Neuronal stem cell (in vitro differentiated cells): ENCODE measurements at places on chromosomes 6 and 20.

DNA sequence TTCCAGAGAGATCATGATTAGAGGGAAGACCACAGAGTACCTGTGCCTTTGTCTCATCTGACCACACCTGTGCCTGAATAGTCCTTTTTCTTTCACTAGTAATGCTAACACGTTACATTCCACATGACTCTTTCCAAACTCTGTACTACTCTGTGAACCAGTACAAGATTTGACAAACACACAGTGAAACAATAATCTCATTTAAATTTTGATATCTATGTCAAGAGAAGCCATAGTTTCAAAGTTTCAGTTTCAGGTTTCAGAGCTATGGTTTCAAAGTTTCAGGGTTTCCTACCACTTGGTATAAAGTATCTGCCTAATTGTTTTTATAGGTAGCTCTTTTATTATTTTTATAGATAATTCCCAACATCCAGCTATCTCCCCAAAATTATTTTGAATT is 62.0 kb upstream of the PHACTR2 start:
- no peaks in the 10 kb centered on the region for H3K36me3 ChIP-seq
- peaks cover 2% of the 10 kb centered on the region for H3K4me1 ChIP-seq
- no peak for DNase-seq
- H3K27ac ChIP-seq, result no peak overlapping the region
- H3K4me3 ChIP-seq, result no peak overlapping the region

GRCh38 chr6:160513836-160514235 is 150.2 kb downstream of the LPA start:
- no peaks in the 10 kb centered on the region for H3K27me3 ChIP-seq
- no peaks in the 10 kb centered on the region for H3K4me1 ChIP-seq
- no peak for DNase-seq
- H3K27ac ChIP-seq, result no peak overlapping the region
- no peak overlapping the region for H3K4me3 ChIP-seq

- no peak for DNase-seq
- no peak overlapping the region for H3K4me3 ChIP-seq
- no peaks in the 10 kb centered on the region for H3K27me3 ChIP-seq
- no peak overlapping the region for H3K27ac ChIP-seq
- no peaks in the 10 kb centered on the region for H3K4me1 ChIP-seq
These were observed 104.1 kb upstream of the PTPN1 start for GRCh38 chr20:50405915-50406609.

DNA sequence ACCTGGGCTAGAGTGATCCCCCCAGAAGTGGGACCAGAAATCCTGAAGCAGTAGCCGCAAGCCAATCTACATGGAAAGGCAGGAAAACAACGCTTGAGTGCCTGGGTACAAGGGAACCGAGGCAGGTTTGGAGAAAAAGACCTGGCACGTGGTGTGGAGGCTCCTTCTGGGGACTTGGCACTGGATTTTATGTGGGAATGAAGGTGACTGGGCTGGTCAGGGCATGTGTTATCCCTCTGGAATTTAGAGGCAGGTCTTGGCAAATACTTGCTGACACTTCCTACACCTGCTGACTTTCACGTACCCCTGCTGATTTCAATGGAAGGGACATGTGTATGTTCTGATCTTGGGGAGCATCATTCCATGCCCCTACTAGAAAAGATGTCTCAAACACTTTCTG is 25.0 kb upstream of the FAM217A start:
- H3K36me3 ChIP-seq, result no peaks in the 10 kb centered on the region
- H3K4me1 ChIP-seq, result no peaks in the 10 kb centered on the region
- peaks cover 39% of the 10 kb centered on the region for H3K27me3 ChIP-seq
- H3K27ac ChIP-seq, result no peak overlapping the region
- no peak for DNase-seq
- no peak overlapping the region for H3K4me3 ChIP-seq

GRCh38 chr20:12394786-12395185 is 477.1 kb downstream of the BTBD3 start:
- no peaks in the 10 kb centered on the region for H3K27me3 ChIP-seq
- no peaks in the 10 kb centered on the region for H3K4me1 ChIP-seq
- DNase-seq, result no peak
- H3K27ac ChIP-seq, result no peak overlapping the region
- no peaks in the 10 kb centered on the region for H3K36me3 ChIP-seq
- H3K4me3 ChIP-seq, result no peak overlapping the region
